Activated CD8-positive, alpha-beta T cell treated with anti-CD3 and anti-CD28 coated beads for 36 hours (primary cell): ENCODE measurements at places on chromosomes 13 and 19.

GRCh38 chr19:39347332-39348164 is 5.3 kb downstream of the SAMD4B start:
- DNase-seq: no peak

GRCh38 chr13:27712421-27712820 is 79.9 kb upstream of the GSX1 start:
- peak; percentile 21 for DNase-seq

DNA sequence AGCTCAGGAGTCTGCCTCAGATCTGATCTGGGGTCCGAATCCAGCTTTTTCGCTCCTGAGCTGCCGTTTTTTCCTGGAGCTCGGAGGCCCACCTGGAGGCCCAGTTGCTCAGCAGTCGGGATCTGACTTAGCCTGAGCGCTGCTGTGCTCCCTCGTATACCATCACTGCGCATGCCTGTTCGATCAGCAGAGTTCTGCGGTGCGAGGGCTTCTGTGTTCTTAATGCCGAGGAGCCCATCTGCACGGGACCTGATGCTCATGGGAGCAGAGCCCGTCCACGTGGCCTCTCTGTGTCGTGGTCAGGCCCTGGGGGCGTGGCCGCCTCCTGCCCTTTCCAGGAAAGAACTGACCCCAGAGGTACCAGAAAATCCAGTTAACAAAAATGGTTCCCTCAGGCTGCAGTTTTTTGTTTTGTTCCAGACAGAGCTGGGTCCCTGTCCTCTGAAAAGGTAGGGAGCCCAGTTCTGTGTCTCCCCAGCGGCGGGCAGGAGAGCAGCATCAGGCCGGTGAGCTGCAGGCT is 57.4 kb downstream of the MCF2L start:
- DNase-seq: no peak

DNA sequence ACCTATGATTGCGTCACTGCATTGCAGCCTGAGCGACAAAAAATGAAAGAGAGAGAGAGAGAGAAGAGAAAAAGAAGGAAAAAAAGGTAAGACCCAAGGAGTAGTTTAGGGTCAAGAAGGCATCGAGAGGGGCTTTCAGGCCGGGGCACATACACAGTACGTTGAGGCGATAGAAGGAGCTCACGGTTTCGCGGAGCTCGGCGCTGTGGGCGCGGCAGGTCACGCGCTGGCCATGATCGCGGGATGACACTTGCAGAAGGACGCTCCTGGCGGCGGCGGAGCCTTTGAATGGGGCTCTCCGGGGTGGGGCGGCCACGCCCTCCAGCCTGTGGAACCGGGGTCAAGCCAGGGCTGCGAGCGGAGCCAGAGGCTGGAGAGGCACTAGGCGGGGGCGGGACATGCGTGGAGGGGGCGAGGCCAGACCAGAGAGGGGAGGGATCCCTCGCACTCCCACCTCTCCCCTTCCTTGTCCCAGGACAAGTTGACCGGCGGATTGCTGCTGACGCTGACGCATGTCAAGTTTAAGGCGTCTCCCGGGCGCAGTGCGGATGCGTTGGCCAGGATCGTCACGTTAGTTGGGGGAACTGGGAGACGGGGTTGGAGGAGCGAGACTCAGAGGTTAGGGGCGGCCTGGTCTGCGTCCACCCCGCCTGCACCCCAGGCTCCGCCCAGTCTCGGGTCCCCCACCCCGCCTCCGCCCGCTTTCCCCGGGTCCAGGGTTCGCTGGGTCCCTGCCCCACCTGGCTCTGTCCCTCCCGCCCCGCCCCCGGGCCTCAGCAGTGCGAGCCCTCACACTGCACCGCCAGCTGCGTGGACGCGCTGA is 6.9 kb downstream of the NPHS1 start:
- no peak for DNase-seq

DNA sequence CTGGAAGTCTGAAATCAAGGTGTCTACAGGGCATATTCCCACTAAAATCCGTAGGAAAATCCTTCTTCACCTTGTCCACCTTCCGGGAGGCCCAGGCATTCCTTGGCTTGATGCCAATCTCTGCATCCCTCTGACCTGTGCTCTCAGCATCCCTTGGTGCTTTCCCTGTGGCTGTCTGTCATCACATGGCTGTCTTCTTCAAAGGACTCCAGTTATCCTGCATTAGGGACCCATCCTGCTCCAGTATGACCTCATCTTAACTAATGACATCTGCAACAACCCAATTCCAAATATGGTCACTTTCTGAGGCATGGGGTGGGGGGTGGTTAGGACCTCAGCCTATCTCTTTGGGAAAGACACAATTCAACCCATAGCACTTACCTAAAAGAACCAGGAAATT is 423.8 kb downstream of the IRS2 start:
- no peak for DNase-seq

- no peak for DNase-seq
Observed at GRCh38 chr13:101092985-101093384, 323.3 kb downstream of the NALCN start.

GRCh38 chr19:5181329-5181728 is 159.3 kb downstream of the PTPRS start:
- DNase-seq: no peak

- no peak for DNase-seq
Observed at GRCh38 chr13:48590141-48590901, 57.4 kb upstream of the RCBTB2 start.

GRCh38 chr13:30053939-30054338 is 203.5 kb upstream of the UBL3 start:
- DNase-seq: no peak

DNA sequence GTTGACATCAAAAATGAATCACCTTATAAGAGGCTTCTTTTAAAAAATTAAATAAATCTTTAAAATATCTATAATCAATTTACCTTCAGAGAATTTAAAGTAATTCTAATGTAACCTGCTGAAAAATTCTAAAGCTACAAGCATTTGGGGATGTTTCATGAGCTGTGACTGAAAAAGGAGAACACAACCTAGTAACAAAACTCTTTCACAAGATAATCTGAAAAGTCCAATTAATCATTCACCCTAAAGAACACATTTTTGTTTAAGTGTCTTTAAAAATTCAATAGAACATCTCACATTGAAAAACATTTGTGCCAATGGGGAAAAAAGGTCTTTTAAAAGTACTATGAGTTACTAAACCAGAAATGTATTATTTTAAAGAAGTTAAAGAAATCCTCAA is 22.8 kb downstream of the KLF12 start:
- DNase-seq: no peak

DNA sequence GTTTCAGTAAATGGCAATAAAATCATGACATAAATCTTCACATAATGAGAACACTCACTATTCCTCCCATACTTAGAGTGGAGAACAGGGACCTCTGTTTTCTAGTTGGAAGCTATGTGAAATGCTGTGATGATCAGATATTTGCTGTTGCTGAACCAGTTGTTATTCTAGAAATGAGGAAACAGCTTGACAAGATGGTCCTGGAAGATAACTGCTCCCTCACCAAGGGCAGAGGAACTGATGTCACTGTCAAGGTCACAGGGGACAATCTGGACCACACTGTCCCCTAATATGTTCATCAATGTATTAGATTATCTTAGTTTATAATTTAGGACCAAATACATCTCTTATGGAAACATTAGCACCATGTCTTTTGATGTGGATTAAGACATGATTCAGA is 1173.3 kb downstream of the PCDH17 start:
- DNase-seq: no peak

- DNase-seq: peak; percentile 73
Observed at GRCh38 chr19:50817941-50818858, 5.4 kb downstream of the KLK1 start.

- peak; percentile 30 for DNase-seq
Observed at GRCh38 chr13:24922387-24922744, 158.4 kb downstream of the RNF17 start.

- no peak for DNase-seq
Observed at GRCh38 chr19:35080613-35081170, 34.9 kb upstream of the FXYD3 start.

DNA sequence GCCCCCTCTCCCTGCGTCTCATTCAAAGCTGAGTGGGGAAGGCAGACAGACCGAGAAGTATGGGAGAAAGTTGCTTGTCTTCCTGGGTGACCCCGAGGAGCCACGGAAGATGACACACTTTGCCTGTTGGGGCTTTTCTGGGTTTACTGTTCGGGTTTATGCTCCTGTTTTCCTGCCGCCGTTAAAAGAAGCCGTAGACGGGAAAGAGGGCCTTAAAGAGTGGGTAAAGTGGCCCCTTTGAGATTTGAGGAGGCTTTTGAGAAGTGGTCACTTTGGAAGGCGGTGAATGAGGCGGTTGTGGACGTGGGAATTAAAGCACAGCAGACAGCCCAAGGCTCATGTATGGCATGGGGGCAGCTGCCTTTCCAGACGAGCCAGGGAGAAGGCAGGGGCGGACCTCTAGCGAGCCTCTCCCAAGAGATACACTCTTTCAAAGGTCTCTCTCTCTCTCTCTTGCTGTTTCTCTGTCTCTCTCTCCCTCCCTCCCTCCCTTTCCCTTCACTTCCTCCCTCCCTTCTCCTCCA is 493 bp upstream of the LHFPL6 start:
- no peak for DNase-seq

- no peak for DNase-seq
Observed at GRCh38 chr19:55273978-55274707, 5.8 kb downstream of the HSPBP1 start.

DNA sequence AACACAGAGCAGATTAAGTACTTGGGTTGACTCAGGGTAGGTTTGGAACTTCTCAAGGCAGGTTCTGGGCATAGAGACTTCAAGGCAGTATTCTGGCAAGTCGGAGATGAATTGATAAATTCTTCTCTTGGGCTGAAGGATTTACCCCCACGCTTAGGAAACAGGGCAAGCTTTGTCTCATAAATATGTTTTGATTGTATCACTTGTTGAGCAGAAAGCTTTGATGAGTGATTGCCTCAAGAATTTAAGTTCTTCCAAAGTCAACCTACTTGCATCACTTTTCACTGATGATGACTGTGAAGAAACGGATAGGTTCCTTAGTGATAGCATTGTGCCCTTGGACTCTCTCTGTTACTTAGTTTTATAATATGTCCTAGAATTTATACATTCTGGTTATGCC is 258.6 kb upstream of the DACH1 start:
- no peak for DNase-seq

GRCh38 chr19:35153701-35154524 is 622 bp upstream of the FXYD5 start:
- DNase-seq: peak; percentile 79

- DNase-seq: peak; percentile 82
Observed at GRCh38 chr19:1455336-1456120, 5.6 kb downstream of the APC2 start.

DNA sequence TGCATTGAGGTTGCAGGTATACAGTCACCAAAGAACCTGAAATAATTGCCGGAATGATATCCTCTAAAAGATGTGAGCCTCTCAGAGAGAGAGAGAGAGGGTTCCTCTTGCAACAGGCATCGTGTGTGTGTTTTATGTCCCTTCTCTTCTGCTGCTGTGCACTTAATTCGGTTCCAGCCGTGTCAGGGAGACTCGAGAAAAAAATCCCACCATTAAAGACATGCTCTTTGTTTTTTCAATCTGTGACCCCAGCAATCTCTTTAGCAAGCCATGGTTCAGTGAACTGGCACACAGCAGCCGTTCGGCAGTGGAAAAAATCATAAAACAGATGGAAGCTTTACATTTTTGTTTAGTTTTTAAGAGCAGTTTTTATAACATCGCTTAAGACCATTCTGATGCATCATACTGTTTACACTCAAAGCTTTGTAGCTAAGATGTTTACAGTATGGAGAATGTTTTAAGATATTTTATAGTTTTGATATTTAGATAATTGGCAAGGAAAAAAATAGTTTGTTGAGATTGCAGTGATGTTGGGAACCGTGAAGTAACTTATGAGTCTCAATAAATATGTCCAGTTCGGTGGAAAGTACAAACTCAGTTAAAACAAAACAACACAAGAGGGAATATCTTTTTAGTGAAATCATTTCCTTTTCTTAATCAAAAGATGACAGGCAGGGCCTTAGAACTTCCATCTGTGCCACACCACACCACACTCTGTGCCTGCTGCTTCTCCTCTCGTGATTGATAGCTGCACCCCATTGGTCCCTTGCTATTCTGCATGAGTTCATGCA is 31.2 kb upstream of the ZNF536 start:
- no peak for DNase-seq

GRCh38 chr19:31834070-31834469 is 484.8 kb upstream of the TSHZ3 start:
- no peak for DNase-seq

DNA sequence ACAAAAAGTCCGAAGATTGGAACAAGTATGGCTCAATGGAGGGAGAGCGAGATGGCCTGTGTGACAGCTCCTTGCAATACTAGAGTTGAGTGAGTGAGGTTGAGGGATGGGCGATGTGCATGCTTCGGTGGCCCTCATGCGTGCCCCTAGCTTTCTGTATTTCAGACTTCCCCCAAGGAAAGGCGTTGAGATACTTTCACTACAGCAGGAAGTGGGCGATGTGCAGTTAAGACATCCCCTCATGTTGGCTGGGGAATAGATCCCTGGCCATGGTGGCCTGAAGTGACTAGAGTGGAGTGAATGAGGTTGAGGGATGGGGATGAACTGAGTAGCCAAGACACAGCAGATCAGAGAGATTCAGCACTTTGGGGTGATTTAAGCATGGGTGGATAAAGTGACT is 633.9 kb upstream of the GPC6 start:
- no peak for DNase-seq

- no peak for DNase-seq
Observed at GRCh38 chr13:46377554-46377953, 9.5 kb downstream of the RUBCNL start.

GRCh38 chr19:16595097-16595496 is 22.9 kb upstream of the SLC35E1 start:
- DNase-seq: peak; percentile 20

DNA sequence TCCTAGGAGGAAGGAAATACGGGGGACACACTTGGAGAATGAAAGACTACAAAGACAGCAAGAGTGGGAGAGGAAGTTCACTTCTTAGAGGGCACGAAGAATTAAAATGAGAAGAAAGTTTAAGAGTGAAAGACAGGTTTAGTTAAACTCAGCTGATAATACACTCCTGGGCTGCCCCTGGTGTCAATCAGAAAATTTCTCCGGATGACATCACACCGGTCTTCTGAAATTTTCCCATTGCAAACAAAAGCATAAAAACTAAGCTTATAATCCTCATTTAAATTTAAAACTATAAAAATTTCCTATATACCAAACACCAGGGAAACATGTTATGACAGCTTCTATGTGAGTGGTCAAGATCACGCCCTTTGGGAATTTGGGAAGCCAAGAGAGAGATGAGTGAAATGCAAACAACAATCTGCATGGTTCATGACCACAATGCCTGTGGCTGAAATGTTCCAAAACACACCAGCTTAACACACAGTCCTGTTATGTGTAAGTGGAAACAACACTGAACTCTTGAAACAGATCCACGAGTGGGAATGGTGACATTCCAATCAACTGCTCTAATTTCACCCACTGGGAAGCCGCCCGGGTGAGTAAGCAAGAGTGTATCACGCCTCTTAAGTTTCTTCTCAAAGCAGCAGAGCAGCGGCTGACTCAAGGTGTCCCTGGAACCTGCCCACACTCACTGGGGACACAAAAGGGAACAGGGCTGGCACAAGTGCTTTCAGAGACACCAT is 49.0 kb downstream of the BRD4 start:
- DNase-seq: peak; percentile 50

- peak; percentile 38 for DNase-seq
Observed at GRCh38 chr19:41944336-41944735, 14.8 kb downstream of the RABAC1 start.

- peak; percentile 97 for DNase-seq
Observed at GRCh38 chr19:3573858-3574637, 1.3 kb downstream of the HMG20B start.
